ENCODE measurements at places on chromosomes 1 and 21.

GRCh38 chr1:21734526-21734925, 48.4 kb downstream of the USP48 start:
- DNase-seq = no peak

GRCh38 chr1:177913762-177914540, 55.9 kb downstream of the SEC16B start:
- peak; percentile 80 for DNase-seq

DNA sequence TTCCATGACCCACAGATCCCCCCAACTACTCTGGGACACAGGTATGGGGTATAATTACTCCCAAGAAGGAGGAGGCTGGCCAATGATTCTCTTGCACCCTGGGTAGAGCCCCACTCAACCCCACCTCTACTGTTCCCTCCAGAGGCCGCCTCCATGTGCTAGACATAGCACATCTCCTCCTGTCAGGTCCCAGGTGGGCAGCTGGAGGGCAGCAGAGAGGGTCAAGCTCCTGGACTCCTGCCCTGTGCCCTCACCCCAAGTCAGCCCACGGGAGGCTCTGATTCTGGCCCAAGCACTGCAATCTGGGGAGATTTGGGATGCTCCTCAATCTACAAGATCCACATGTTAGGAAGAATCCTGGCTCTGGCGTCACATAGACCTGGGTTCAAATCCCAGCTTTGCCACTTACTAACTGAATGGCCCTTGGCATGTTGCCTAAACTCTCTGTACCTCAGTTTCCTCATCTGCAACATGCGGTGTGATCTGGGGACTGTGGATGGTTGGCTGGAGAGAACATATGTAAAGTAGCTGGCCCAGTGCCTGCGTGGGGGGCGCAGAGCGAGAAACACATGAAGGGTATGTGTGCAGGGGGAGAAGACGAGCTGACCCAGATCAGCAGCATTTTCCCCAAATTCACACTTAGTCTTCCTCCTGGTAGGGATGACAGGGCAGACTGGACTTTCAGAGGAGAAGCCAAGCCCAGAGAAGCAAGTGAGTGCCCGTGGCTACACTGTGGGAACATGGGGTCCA, 23.2 kb downstream of the TNNT2 start:
- peak; percentile 40 for DNase-seq

GRCh38 chr1:16013220-16013907, 4.5 kb downstream of the HSPB7 start:
- DNase-seq = peak; percentile 94

GRCh38 chr1:12464045-12464461, 154.0 kb downstream of the DHRS3 start:
- no peak for DNase-seq

- peak; percentile 83 for DNase-seq
Measured at GRCh38 chr1:9714257-9714718, 62.8 kb downstream of the PIK3CD start.
